C1 segment of cervical spinal cord (tissue), 14 donors: ENCODE measurements at places on chromosomes 7 and 10.

GRCh38 chr7:20796500-20796899 is 9.8 kb upstream of the SP8 start:
- no peak for DNase-seq

DNA sequence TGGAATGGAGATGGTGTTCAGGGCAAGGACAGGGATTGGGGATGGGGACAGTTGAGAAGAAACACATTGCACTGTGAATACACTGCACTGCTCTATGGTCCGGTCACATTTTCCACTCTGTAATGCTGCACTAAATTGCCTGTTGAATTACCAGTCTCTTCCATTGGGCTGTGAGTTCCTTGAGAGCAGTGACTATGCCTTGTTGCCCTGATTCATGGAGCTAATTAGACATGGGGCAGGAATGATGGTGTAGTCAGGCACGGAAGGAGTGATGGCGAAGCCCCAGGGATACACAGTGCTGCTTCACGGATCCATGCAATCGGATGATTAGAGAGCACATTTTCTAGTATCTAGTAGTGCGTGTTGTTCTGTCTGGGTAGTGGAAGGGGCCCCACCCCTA is 25.4 kb upstream of the GPAM start:
- DNase-seq, result no peak

GRCh38 chr7:100914208-100914878 is 18.7 kb upstream of the ACHE start:
- DNase-seq, result no peak

GRCh38 chr7:151138153-151138851 is 29.2 kb downstream of the GBX1 start:
- DNase-seq, result no peak

- DNase-seq, result no peak
Measured at GRCh38 chr7:20199015-20199737, 18.0 kb downstream of the MACC1 start.

DNA sequence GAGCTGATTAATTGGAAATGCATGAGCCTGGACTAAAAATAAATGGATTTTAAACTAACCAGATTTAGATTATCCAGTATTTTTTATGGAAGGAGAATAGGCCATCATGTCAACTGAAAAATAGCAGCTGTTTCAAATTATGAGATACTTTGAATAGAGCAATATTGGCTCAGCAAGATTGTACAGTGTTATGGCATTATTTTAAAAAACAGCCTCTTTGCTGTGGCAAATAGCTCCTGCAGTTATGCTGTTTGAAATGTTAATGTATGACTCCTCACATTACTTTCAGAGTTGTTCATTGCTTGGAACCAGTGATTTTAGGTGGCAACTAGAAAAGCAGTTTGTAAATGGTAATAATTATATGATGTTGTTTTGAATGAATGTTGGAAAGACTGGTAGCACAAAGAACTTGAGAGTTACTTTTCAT is 244.5 kb downstream of the KIAA1217 start:
- DNase-seq, result no peak

- no peak for DNase-seq
Measured at GRCh38 chr10:69232736-69233480, 12.8 kb downstream of the HKDC1 start.

DNA sequence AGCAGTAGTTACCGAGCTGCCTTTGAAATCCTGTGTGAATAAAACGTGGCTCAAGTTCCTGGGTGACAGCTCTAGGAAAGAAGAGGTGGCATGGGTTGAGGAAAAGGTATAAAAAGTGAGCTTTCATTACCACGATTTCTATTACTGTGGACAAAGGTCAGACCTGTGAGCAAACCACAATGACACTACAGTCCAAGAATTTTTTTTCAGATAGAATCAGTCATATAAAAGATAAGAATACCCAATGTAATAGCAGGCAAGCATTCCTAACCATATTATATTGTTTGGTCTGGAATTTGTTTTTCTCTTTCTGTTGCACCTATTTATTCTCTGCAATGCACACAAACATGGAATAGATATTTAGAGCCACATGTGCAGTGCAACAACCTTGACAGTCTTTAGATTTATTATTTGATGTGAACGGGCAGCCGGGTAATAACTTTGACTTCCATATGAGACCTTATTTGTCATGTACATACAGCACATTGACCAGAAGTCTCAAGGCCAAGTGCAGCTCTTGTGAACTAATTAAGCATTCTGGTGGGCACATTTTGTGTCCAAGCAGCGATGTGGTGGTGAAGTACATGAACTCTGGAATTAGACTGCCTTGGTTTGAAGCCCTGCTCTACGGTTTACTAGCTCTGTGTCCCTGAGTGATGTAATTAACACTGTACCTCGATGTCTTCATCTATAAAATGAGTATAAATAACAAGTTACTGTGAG is 156.8 kb downstream of the NRCAM start:
- no peak for DNase-seq

DNA sequence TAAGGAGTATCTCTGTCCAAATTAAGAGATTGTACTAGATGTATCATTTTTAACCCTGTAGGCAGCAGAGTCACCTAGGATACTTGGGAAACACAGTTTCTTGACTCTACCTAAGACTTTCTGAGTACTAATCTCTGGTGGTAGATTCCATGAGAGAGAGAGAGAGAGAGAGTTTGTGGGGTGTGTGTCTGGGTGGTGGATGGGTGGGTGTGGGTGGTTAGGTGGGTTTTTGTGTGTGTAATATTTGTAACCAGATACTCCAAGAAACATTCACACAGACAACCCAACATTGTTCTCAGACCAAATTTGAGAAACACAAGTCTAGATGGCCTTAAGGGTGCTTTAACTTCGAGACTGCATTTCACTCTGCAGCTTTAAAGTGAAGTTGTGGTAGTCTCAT is 215.2 kb downstream of the PRKG1 start:
- DNase-seq, result no peak

DNA sequence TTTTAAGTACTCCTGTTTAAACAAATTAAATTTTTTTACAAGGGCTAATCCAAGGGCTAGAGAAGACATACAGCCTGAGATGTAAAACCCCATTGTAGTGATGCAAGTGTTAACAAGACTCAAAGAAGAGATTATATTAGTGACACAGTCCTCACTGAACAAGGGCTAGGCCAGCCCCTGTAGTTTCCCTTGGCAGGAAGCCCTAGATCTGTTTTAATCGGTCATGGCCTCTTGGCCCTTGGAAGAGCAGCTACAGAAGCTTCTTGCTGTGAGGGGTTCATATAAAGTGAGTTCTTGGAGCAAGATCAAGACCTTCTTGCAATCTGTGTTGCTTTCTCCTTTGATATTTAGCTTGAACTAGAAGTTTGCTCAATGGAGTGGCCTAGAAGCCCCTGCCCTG is 1339.4 kb downstream of the XPNPEP1 start:
- DNase-seq, result no peak

- DNase-seq, result no peak
Measured at GRCh38 chr10:34364253-34365037, 450.7 kb downstream of the PARD3 start.

DNA sequence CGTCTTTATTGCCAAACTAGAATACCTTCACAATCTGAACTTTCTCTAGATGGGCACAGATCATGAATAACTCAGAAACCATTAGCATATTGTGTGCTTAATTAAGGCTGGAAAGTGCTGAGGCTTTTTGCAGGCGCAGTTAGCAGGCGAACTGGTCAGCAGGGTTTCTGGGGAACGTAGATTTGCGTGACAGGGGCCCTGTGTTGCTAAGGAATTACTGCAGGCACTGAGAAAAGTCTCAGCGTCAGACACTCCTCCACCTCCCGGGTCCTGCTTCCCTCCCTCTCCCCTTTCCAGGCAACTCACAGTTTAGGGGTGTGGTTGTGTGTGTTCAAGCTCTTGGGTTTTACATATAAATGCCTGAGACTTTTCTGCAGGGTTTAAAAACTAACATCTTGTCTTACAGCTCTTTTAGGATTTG is 2.2 kb downstream of the MAP3K8 start:
- peak; percentile 23 for DNase-seq

DNA sequence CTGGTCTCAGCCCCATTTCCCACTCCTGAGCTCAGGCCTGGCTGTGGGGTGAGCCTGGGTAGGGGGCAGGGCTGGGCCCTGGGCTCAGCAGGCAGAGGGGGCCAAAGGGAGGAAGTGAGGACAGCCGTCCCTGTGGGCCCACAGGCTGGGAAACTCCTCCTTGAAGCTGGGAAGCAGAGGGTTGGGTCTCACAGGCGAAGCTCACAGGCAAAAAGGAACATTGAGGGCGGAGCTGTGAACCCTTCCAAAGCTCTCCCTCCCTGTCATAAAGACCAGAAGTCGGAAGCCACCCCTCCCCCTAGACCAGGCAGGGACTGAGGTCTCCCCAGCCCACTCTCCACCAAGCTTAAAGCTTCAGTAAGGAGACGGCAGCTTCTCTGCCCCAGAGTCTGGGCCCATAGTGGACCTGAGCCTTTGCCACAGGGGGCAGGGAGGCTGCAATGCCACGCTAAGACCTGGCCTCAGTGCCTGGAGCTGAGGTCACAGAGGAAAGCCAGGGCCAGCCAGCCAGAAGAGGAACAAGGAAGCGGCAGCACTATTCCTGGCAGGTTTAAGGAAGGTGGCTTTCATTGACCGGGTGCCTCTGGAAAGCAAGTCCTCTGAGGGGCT is 1.0 kb upstream of the KCP start:
- DNase-seq, result no peak

DNA sequence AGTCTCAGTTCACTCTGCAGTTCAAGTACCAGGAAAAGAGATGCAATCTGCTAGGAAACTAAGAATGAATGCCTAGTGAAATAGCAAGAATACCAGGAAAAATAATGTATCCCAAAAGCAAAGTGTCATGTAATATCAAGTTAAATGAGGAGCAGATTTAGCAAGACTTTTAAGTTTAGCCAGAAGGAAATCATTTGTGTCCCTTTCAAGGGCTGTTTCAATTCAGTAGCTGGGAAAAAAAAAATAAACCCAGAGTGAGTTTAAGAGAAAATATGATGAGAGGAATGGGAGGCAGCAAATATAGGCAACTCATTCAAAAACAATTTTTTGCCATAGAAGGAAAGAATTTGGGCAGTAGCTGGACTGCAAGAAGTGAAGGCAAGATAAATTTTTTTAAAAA is 135.8 kb downstream of the DGKB start:
- DNase-seq, result no peak

GRCh38 chr7:112869111-112869774 is 79.0 kb upstream of the TMEM168 start:
- DNase-seq, result no peak

DNA sequence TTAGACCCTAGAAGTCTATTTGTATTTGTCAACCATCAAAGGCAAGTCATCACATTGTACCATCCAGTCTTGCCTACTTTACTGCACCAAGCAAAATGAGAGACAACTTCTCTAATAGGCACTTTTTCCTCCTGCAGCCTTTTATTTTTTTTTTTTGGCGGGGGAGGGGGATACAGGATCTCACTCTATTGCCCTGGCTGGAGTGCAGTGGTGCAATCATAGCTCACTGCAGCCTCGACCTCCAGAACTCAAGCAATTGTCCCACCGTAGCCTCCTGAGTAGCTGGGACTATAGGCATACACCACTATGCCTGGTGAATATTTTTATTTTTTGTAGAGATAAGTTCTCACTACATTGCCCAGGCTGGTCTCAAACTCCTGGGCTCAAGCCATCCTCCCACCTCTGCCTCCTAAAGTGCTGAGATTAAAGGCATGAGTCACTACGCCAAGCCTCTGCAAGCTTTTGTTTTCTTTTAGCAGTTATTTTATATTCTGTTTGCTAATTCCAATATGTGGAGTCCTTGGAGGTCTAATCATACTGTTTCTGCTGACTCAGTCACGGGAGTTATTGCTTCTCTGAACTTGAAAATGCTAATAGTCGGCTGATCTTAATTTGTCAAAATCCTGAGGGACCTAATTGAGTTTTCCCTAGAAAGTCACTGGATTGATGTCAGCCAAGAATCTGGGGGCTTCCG is 14.2 kb downstream of the KPNA7 start:
- no peak for DNase-seq

- DNase-seq, result no peak
Measured at GRCh38 chr10:70584909-70585544, 17.5 kb downstream of the PRF1 start.

GRCh38 chr10:82924711-82925110 is 1049.7 kb downstream of the NRG3 start:
- no peak for DNase-seq

GRCh38 chr7:108171164-108171563 is 41.0 kb upstream of the LAMB4 start:
- no peak for DNase-seq

- DNase-seq, result no peak
Measured at GRCh38 chr10:130045801-130046321, 64.8 kb downstream of the C10orf143 start.

GRCh38 chr7:142248-142941 is 50.0 kb upstream of the FAM20C start:
- DNase-seq, result no peak

- no peak for DNase-seq
Measured at GRCh38 chr10:121392657-121393056, 205.6 kb downstream of the FGFR2 start.

DNA sequence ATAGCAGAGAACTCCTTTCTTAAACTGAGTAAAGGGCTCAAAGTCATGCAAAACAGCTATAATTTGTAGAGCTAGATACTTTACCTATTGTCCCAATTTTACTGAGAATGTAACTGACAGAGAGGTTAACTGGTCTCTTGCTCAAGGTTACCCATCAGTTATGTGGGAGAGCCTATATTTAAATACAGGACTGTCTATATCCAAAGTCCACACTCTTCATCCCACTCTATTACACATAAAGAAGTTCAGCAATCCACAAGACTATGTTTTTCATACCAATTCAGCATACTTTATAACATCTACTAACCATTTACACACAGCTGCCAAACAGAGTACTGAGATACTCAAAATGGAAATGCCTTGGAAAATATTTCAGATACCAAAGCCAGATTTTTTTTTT is 100.2 kb downstream of the MICU1 start:
- DNase-seq, result no peak

- DNase-seq, result no peak
Measured at GRCh38 chr10:43076876-43077420, at the start of gene RET. Gene RET, plus strand, starts transcription at chr10:43077069. Its CDS starts 190 bp downstream, at chr10:43077259.

DNA sequence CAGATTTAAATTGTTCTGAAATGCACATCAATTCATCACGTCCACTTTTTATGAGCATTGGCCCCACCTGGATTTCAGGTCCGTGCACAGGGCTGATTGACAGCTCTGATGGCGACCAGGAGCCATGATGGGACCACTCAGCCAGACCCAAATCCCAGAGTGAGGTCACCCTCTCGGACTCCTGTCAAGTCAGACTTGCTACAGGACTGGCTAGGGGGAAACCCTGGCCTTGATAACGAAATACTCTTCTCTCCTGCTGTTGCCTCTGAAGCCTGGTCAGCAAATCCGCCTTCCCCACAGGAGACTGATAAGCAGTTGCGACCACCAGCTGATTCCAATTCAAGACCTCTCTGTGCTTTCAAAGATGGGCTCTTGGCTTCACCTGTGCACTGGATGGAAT is 76.4 kb downstream of the CARD11 start:
- no peak for DNase-seq

- DNase-seq, result peak; percentile 48
Measured at GRCh38 chr7:147586526-147586925, 1004.0 kb upstream of the C7orf33 start.

GRCh38 chr10:15168291-15168785 is at the start of gene NMT2:
Gene NMT2, minus strand, starts transcription at chr10:15168693. Its CDS starts 81 bp downstream, at chr10:15168612.
- no peak for DNase-seq

GRCh38 chr7:1192171-1192676 is 32.2 kb upstream of the ZFAND2A start:
- no peak for DNase-seq

- no peak for DNase-seq
Measured at GRCh38 chr10:110093722-110094121, 85.9 kb downstream of the ADD3 start.
